NCI-H146 (cell line): ENCODE measurements at places on chromosomes 3 and 15.
A peak's percentile ranks its signal among the peaks of the same experiment; 100 is the strongest.

DNA sequence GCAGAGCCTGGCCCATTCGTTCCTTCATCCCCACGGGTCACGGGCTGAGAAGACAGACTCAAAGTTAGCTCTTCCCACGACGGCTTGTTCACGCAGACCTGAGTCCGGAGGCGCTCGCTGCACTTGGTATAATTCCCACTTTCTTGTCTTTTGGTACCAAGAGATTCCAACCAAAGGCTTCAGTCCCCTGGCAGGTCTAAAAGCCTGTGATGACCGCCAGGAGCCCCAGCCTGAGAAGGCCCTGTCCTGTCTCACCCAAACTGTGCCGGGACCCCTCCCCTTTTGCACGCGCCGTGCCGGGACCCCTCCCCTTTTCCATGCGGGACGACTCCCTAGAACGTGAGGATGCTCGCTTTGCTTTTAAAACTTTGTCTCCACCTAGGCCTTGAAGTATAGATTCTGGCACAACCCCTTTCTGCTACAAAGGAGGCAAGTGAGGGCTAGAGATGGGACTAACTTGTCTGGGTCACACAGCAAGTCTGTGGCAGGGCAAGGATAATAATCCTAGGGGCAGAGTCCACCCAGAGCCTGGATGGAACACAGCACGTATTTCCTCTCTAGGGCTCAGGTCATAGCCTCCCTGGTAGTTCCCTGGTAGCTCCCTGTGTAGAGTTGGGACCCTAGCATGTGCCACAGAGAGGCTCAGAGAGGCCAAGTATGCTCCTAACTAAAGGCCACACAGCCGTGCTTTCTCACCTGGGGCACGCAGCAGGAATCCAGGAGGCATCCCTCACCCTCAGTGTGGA, 211.3 kb downstream of the XXYLT1 start:
- DNase-seq: no peak

- DNase-seq: no peak
These were observed 759 bp upstream of the TTBK2 start for GRCh38 chr15:42921342-42921731.

- peak; percentile 28 for DNase-seq
These were observed 1.9 kb downstream of the TBC1D2B start for GRCh38 chr15:78075490-78076230.

- no peak for DNase-seq
These were observed 23.6 kb downstream of the PYGO1 start for GRCh38 chr15:55564347-55565145.

GRCh38 chr3:53881691-53882593, at the start of gene ACTR8:
Gene ACTR8, minus strand, starts transcription at chr3:53882152. Its CDS starts 51 bp downstream, at chr3:53882101.
- DNase-seq: peak; percentile 87

GRCh38 chr15:72521682-72522081, 47.6 kb downstream of the ARIH1 start:
- DNase-seq: no peak

DNA sequence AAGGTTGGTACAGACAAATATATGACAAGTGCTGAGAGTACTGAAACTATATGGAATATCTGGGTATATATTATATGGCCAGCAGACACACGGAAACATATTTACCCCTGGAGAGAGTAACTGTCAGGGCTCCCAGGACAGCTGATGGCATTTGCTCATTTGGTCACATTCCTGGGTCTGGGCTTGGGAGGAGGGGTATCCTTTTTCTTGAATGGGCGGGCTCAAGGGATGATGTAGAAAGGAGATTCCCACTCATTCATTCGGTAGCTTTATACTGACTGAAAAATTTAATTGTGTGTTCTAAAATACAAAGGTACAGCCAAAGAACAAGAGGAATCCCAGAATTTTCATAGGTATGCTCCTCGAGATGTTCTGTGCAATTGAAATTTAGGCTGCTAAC, 131.0 kb downstream of the KCNAB1 start:
- no peak for DNase-seq

- DNase-seq: no peak
These were observed 218 bp upstream of the TRPC1 start for GRCh38 chr3:142723665-142723967.

GRCh38 chr15:98875309-98875708, 132.3 kb downstream of the PGPEP1L start:
- DNase-seq: no peak

GRCh38 chr3:10232137-10232536, 16.1 kb upstream of the TATDN2 start:
- DNase-seq: no peak

- DNase-seq: no peak
These were observed 22.8 kb upstream of the MAP4 start for GRCh38 chr3:48038971-48039481.

GRCh38 chr15:52124270-52124880, 11.8 kb upstream of the BCL2L10 start:
- DNase-seq: no peak

DNA sequence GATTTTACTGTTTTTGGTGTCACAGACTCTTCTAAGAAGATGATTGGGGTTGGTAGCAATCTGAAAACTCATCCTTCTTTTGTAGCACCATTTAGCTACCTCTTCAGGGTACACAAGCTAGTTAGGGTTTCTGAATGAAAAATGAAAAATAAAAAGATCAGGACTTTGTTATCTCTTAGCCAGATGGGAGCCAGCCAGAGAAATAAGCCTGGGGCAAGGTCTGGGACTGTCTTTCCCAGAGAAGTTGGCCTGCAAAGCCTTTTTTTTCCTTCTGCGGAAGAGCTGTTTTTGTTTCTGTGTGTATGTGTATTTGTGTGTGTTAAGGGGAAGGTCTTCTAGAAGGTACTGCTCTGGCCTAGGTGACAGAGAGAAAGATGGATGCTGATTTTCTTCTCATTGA, 150.7 kb upstream of the AGTR1 start:
- DNase-seq: no peak

- DNase-seq: no peak
These were observed 447 bp upstream of the SHQ1 start for GRCh38 chr3:72848703-72849081.

- DNase-seq: no peak
These were observed 172.8 kb downstream of the PEAK1 start for GRCh38 chr15:77247116-77247515.

DNA sequence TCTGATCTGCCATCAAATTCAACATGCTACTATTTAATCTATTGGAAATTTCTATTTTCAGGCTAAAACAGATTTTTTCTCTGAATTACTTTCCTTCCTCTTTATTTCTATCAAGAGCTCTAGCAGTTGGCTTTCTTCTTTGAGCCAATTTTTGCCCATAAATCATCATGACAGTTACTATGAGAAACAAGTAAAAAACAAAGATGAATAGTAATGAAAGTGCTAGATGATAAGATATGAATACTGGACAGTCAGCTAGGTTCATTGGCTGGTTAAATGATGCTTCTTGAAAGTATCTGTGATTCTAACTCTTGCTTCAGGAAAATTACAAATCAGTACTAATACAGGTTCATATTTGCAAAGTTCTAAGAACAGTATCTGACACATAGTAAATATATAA, 38.6 kb upstream of the NANOGP8 start:
- no peak for DNase-seq

DNA sequence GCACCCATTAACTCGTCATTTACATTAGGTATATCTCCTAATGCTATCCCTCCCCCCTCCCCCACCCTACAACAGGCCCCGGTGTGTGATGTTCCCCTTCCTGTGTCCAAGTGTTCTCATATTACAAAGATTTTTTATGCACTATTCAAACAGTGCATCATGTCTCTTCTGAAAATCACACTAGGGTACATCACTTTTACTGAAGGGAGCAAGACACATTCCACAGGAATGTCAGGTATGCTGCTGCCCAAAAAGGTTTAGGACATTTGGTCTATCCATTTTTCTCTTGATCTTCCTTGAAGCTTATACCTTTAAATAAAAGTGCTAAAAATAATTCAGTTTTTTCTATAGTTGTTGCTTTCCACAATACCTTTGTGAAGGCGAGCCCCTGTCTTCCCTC, 9.2 kb upstream of the EPHA3 start:
- no peak for DNase-seq

DNA sequence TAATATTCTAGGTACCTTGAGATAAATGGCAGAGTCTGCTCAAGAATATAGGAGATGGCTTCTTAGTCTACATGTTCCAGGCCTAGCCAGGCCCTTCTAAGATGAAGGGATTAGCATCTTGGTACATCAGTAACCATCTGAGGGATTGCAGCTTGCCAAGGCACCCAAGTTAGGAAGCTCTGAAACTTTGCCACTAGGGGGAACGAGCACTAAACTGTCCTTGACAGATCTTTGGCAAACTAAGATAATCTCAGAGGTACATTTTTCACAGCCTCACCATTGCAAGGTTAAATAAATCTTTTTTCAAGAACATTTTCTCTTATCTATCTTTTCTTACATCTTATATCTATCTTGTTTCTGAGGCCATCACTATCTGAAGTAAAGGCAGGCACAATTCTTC, 351.2 kb downstream of the RAP2B start:
- no peak for DNase-seq

GRCh38 chr3:5054098-5054497, 68.0 kb upstream of the ARL8B start:
- no peak for DNase-seq

DNA sequence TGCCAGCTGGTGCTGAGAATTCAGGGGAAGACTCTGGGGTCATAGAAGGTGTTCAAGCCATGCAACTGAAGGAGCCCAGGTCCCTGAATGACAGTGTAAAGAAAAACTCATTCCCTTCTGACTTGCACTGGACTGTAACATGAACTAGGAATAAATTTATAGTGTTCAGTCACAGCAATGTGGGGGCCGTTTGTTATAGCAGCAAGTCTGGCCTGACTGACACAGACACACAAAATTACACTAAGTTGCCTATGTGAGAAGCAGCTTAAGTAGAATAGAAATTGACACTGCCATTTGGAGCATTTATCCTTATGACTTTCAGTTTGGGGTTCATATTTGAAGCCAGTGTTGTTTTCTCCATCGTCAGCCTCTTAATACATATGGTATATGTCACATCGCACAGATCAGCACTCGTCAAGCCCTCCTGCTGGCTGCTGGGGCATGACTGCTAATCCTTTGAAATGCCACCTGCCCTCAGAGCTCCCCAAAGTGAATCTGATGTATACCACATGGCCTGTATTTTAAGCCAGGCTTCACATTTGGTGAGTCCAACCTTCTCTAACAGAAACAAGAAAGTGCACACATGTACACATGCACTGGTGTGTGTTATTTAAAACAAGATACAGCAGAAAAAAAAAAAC, 17.1 kb upstream of the HEG1 start:
- no peak for DNase-seq

GRCh38 chr3:122008166-122008565, 13.9 kb downstream of the ILDR1 start:
- DNase-seq: no peak

DNA sequence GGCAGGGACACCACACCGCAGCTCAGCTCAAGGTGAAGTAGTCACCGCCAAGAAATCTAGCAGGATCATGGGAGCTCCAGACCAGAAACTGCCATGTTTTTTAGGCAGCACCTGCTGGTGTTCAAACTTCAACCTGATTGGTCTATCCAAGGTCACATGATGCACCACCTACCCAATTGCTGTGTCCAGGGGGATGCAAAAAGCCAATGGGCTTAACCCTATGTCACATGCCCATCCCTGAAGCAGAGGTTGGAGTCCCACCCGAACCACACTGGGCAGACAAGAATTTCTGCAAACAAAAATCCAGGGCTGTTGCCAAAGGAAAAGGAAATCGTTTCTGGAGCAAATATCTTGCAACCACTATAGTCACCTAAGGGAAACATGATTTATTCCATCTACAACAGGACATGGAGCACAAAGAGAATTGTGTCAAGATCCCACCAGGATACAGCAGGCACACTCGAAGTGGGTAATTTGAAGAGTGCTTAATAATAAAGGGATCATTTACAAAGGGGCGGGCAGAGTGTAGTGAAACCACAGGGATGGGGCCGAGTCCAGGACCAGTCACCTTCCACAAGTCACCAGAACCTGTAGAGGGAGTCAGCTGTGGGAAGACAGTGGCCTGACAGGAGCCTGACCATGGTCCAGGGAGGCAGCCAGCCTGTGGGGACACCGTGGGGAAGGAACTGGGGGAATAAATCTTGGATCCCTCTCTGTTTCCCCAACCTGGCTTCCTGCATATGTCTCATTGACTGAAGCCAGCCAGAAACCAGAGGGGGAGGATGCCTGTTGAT, 34.2 kb upstream of the TSEN2 start:
- DNase-seq: peak; percentile 1

GRCh38 chr3:58647381-58648141, 19.0 kb downstream of the FAM3D start:
- DNase-seq: peak; percentile 24
